HS-5 (cell line): ENCODE measurements at places on chromosomes 5 and 9.
A peak's percentile ranks its signal among the peaks of the same experiment; 100 is the strongest.

DNA sequence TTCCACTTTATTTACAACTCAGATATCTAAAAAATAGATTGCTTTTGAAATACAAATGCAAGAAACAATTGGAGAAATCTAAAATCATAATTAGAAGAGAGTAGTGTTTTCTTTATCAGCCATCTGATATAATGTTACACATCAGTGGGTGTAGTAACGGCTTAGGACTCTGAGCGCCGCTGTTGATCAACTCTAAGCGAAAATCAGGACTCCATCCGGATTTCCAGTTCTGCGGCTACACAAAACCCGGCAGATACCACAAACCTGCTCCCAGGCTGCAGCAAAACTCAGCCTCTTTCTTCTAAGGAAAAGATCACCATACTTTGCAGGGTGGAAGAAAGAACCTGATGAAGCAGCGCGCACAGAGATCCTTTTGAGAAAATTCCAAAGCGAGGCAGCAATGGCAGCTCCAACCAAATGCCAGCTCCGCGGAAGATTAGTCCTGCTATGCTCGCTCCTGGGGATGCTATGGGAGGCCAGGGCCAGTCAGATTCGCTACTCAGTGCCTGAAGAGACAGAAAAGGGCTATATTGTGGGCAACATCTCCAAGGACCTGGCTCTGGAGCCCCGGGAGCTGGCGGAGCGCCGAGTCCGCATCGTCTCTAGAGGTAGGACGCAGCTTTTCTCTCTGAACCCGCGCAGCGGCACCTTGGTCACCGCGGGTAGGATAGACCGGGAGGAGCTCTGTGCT lies at the start of gene PCDHGA9:
PCDHGA9 (plus strand) TSS at position 226 of the 691 bp plus-strand sequence; CDS start at position 401, 175 bp downstream.
- no peak for DNase-seq

GRCh38 chr5:15604986-15605385 lies 105.0 kb downstream of the FBXL7 start:
- no peak for DNase-seq

- DNase-seq = no peak
Observed at GRCh38 chr5:135998889-135999288, 29.9 kb upstream of the TGFBI start.

DNA sequence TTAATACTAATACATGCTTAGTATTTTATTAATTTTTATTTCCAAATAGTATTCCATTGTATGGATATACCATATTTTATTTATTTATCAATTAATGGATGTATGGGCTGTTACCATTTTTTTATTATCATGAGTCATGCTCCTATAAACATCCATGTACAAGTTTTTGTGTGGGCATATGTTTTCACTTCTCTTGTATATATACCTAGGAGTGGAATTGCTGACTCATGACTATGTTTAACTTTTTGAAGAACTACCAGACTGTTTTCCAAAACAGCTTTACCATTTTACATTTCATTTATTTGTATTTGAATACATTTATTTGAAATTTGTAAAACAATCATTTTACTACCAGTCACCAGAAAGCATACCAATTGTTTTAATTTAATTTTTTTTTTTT lies 14.1 kb upstream of the LRRC19 start:
- DNase-seq = no peak

DNA sequence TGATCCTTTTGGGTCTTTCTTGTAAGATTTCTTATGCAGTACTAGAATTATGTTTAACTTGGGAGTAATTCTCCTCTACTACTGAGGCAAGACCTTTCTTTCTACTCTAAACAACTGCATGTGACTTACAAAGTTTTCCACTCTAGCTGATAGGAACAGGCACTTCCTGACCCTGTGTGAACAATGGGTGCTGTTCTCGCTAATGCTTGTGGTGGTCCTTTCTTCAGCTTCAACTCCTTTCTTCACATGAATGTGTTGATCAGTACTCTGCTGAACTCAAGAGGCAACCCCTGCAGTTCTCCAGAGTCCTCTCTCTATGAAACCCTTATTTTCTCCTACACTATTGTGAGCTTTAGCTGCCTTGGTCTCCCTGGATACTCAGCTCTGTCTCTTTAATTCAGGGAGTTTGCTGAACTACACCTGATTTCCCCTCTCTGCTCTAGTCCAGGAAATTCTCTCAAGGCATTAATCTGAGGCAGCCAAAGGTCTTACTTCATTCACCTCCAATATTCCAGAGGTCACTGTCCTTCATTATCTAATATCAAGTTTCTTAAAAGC lies 484.6 kb upstream of the PIK3R1 start:
- DNase-seq = no peak

DNA sequence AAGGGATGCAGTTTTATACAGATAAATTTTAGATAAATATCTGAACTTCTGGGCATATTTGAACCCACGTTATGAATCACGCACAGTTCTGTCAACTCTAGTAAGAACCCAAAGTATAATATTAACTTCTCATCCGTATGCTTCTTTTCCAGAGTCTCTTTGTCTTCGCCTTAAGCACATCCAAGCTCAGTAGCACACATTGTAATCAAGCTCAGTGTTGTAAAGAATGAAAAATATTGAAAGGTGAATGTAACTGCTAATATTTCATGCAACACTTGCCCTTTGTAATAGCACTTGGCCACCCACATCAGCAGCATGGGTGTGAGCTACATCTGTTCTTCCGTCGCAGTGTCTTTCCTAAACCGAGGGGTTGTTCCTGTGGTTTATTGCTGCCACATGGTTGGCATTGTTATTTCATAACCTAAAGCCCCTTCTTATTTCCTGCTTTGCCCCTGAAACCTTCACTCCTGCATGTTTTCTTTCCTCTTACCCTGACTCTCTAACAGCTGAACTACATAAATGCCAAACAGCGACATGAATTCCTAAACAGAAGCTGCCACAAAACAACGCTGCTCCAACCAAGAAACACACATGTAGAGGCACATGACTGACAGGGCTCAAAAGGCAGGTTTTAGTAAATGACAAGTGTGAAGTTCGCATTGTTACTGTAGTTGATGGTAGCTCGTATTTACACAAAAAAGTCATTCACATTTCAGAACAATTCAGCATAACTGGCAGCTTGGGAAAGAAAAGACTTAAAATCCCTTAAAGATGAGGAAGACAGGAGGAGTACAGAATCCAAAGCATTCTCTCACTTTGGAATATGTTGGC lies 190.1 kb upstream of the MEF2C start:
- DNase-seq = no peak

- DNase-seq = peak; percentile 75
Observed at GRCh38 chr9:28779243-28779642, 1206.0 kb upstream of the C9orf72 start.

DNA sequence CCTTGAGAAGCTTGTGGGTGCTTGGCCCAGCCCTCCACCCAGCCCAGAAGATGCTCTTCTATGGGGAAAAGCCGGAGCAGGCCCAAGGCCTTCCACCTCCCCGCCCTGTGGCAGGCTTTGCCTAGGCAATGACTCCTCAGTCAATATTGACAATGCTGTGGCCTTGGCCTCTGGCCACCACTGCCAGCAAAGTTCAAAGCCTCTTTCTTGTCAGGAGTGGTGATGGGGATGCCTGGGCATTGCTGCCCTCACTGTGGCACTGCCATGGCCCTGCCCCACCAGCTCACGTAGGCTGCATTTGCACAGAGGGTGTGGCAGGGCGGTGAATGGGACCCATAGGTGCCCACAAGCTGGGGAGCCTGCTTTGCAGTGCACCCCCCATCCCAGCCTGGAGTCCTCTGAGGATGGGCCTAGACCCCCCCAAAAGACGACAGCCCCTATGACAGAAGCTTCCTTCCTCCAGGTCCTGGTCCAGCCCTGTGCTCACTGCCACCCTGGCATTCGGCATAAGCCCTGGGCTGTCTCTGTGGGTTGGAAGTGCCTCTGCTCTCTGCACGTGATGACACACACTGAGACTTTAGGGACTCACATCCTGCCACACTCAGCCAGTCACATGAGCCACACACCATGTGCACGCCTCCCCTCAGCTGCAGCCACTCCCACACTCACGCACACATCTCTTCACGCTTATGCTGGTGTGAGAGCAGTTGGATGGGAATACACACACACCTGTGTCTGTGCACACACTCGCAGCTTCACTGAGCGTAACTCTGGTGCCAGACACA lies 31.1 kb downstream of the MORN5 start:
- DNase-seq = no peak

DNA sequence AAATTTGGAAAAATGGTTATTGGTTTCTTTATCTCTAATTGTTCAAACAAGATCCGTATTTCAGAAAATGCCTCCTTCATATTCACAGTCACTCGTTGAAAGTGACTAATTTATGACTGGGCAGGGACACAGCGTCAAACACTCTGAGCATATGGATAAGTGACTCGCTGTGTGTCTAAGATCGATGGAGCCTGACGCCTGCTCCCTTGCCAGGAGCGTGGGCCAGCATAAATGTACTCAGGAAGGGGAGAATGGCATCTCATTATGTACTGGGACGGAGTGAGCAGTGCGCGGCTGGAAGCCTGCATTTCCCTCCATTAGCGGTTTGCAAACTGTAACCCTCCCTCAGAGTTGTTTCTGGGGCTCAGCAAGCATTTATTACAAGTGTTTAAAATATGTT lies 79.8 kb upstream of the CAST start:
- DNase-seq = no peak

- DNase-seq = no peak
Observed at GRCh38 chr5:141493500-141494422, 4.9 kb downstream of the PCDHGC5 start.

GRCh38 chr5:144189800-144190429 lies 19.2 kb downstream of the KCTD16 start:
- DNase-seq = peak; percentile 82

DNA sequence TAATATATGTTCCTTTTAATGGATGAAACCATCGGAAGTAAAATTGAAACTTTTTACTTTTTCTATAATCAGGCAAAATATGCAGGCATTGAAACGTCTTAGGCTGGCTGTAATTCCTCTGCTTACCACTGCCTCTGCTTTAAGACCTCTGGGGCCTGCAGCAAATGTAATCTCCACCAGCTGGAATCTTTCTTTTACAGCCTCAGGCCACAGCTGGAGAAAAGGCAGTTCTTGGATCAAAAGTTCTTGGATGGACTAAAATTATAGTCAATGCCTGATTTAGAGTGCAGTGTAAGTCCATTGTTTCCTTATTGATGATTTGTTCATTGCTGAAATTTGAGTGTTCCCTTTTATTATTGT lies 396.7 kb downstream of the KCTD16 start:
- no peak for DNase-seq

DNA sequence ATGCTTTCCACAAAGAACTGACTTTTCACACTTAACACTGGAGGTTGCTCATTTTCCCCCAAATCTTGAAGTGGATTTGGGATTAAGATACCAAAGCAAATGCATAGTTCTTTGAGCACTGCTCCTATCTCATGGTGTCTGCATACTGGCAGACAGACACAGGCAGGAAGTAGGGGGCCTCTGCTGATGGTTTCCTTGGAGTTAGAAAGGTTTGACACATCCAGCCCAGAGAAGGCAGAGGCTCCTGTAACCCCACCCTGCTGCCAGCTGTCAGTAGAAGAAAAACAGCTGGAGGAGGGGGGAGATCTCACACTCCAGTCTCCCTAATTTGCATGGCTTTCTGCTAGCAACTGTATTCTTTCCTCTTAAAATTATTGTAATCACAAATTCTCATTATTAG lies 44.1 kb downstream of the APTX start:
- DNase-seq = no peak

DNA sequence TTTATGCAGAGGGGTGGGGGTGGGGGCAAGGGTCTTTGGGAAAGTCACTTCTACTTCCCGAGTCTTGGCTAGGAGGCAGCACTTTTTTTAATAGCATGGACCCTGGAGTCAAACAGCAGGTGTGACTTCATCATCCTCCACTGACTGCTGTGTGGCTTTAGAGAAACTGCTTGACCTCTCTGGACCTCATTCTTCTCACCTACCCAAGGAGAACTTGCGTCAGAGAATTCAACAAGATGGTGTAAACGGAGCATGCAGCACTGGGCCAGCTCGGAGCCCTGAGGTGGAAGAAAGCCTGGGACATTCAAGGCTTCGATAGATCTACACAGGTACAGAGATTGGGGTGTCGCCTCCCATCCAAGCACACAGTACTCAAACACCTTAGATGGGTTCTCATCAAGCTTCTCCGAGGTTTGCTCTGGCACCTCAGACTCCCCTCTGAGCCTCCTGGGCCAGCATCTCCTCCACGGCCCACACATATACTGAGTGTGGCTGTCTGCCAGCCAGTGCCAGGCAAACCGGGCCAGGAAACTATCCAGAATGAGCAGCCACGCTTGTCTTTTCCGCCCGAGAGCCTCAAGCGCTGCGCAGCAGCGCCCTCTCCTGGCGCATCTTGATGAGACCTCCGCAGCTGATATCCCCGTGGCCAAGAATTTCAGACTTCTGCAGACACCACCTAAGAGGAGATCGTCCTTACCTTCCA lies 4.6 kb upstream of the SLC25A48 start:
- DNase-seq = no peak

DNA sequence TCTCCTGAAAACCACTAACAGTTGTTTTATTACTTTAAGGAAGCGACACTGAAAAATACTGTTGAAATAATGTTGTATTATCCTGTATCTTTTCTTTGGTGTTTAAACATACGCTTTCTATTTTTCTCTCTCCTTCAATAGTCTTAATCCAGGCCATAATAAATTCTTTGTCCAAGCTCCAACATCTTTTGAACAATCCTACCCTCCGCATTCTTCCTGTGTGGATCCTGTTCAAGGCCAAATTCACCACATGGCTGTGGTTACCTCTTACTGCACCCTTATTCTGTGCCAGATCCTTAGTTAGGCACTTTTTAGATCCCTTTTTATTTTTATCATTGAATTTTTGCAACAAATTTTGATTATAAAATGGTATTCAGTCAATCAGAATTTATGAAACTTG lies 1691.5 kb downstream of the MAT2B start:
- DNase-seq = no peak

GRCh38 chr9:123483191-123483803 lies 127.3 kb downstream of the CRB2 start:
- DNase-seq = no peak

GRCh38 chr9:97860451-97861147 lies 7.6 kb downstream of the FOXE1 start:
- DNase-seq = no peak

GRCh38 chr5:68046445-68046844 lies 169.1 kb upstream of the PIK3R1 start:
- peak; percentile 97 for DNase-seq

- DNase-seq = no peak
Observed at GRCh38 chr5:40475561-40475960, 204.2 kb upstream of the PTGER4 start.

DNA sequence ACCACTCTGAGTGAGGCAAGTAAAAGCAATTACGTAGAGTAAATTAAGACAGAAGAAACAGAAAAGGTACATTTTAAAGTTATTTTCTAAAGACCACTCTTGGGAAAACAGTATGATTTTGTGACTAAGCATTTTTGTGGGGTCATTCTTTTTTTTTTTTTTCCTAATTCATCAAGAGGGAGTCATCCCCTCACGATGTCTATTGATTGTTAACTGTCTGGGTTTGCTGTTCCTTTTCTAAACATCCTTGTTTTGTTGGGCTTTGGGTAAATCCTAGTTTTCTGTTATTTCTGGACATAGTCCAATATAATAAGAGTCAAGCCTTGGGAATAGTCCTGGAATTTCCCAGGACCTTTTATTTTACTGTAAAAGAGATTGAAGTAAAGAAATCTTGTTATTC lies 63.8 kb downstream of the ANKRD55 start:
- DNase-seq = no peak

- DNase-seq = no peak
Observed at GRCh38 chr5:137090151-137090550, 409.0 kb downstream of the SPOCK1 start.

GRCh38 chr9:98144076-98144475 lies 25.1 kb upstream of the TRIM14 start:
- DNase-seq = no peak
